ENCODE measurements at places on chromosomes 3 and 15. TPM values are rescaled to one million over a fixed set of nuclear protein-coding genes. Genes with fewer than 3 reads are reported as not detected.

CPEB1 gene
- total RNA-seq: 1.4 TPM

TMEM45A gene
- 3.4 TPM for total RNA-seq

LDHAL6B gene
- not detected for total RNA-seq

SLC6A1 gene
- total RNA-seq: 2.1 TPM

ARGFX gene
- total RNA-seq: not detected

SPINK8 gene
- total RNA-seq: not detected

NUSAP1 gene
- 6.7 TPM for total RNA-seq

CATSPER2 gene
- total RNA-seq: 6.5 TPM

HLTF gene
- 30.2 TPM for total RNA-seq

ITIH1 gene
- 0.22 TPM for total RNA-seq

SLC28A1 gene
- 12.8 TPM for total RNA-seq

CFAP91 gene
- total RNA-seq: 14.1 TPM

RNU5B-1 gene
- total RNA-seq: 54.0 TPM

C3orf52 gene
- 5.2 TPM for total RNA-seq

ADPRH gene
- total RNA-seq: 15.0 TPM

COL7A1 gene
- 13.1 TPM for total RNA-seq

- DNase-seq: no peak
These were observed 277.5 kb downstream of the TIGIT start for GRCh38 chr3:114571363-114571762.

- DNase-seq: no peak
These were observed 36.8 kb downstream of the CA12 start for GRCh38 chr15:63344731-63345390.

DNA sequence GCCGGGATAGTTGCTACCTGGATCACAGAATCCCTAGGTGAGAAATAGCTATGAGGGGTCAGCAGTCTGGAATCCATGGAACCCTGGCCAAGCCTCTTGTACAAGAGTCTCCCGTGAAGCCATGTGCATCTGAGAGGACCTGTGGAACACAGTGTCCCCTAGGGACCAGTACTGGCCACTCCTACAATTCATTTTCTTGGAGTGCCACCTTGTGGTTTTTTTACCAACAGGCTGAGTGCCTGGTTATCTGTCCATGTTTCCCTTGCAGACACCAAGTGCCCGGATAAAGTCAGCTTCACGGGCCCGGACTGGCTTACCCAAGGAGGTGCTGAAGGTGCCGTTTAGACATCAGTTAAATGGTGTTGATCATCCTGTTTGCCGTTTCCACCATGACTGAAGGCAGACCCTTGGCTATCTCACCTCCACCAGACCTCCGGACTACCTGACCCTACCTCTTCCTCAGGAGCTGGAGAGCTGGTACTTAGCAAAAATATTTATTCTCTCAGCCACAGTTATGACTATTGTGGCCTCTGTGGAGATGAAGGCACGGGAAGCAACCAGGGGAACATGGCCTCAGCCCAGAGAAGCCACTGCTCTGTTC, 93.9 kb downstream of the RBPMS2 start:
- peak; percentile 77 for DNase-seq

GRCh38 chr3:41503998-41504623, 304.8 kb downstream of the CTNNB1 start:
- DNase-seq: no peak

GRCh38 chr3:189903562-189904250, 217.0 kb downstream of the P3H2 start:
- DNase-seq: no peak

GRCh38 chr15:66586155-66586976, 20.6 kb upstream of the LCTL start:
- DNase-seq: peak; percentile 42

GRCh38 chr3:14248849-14249523, 70.4 kb downstream of the LSM3 start:
- DNase-seq: peak; percentile 93

- no peak for DNase-seq
These were observed 3.0 kb upstream of the CYP11A1 start for GRCh38 chr15:74370471-74370870.

DNA sequence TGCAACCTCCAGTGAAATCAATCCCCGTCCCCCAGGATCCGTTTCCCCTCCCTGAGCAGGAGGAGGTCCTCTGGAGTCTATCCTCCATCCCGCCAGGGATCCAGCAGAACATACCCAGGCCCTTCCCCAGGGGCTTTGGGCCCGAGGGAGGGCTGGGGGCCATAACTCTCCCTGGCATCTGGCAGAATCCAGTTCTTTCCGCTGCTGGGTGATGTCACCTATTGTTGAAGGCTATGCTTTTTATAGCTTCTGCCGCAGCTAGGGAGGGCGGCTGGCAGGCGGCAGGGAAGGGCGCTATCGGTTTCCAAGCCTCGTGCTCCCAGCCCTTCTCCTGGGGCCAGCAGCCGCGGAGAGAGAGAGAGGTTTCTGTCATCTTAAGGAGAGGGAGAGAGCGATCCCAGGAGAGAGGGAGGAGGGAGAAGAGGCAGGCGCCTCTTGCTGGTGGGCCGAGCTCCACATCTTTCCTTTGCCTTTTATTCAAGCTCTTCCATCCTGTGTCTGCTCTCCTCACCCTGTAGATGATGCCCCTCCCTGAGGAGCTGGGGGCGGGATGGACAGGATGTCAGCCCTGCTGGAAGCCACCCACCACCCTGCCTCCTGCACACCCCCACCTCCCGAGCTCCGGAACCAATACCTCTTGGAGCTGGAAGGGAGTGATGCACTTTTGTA, 120.1 kb downstream of the ANP32A start:
- DNase-seq: peak; percentile 94

- no peak for DNase-seq
These were observed 47.6 kb downstream of the RAP2B start for GRCh38 chr3:153209596-153209995.

GRCh38 chr15:81294516-81294880, 29.4 kb downstream of the STARD5 start:
- no peak for DNase-seq

DNA sequence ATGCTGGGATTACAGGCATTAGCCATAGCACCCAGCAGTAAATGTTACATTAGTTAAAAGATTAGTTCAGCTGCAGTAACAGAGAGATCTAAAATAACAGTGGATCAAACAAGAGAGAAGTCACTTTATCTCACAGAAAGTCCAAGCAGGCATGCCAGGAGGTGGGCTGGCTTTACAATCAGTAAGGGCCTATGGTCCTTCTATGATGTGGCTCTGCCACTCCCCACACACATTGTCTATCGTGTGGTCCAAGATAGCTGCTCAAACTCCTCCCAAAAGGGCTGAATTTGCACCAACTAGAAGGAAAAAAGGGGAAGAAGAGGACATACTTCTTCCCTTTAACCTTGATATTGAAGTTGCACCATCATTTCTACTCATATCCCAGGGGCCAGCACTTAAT, 4.6 kb upstream of the RUVBL1 start:
- no peak for DNase-seq

- DNase-seq: no peak
These were observed 3.4 kb upstream of the LMLN start for GRCh38 chr3:197956626-197956988.

- peak; percentile 66 for DNase-seq
These were observed 259.6 kb upstream of the ZNF717 start for GRCh38 chr3:76044601-76045600.

DNA sequence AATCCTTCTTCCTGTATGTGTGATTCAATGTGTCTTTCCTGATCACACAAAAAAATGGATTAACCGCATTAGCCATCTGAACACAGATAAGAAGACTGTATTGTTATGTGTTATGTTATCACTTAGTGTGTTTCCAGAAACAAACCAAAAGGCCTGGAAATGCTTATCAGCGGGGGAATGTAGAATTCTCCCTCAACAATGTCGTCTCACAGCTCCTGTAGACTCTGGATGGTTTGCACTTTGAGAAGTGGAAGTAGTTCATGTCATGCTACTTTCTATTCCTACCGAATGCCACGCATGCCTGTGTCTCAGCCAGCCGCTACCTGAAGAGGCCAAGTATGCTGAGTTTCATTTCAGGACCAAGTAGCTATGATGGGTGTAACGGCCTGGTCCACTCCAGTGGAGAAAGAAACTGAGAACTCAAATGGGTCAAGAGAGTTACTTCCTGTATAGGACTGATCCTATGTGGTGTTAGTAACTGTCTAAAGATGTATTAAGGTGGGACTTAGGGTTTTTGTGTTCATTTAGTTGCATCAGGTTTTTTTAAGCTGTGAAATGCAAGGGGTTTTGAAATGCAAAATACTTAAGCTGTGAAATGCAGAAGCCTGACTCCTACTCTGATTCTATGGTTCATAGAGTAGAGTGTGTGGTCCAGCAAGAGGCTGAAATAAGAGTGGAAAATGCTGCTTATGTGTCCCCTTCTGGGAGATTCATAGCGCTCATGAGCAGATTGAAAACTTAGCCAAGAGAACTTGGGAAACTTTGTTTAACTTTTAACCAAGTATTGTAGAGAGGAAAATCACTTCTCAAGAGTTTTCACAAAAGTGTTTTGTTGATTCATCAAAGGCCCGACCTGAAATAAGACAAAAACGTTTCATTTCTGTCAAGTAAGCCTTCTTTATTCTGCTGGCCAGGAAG, 118.5 kb upstream of the LMOD3 start:
- peak; percentile 59 for DNase-seq

GRCh38 chr3:78804251-78805037, 963.4 kb downstream of the ROBO1 start:
- DNase-seq: no peak

- no peak for DNase-seq
These were observed 113.1 kb downstream of the ABI3BP start for GRCh38 chr3:100880072-100880471.

DNA sequence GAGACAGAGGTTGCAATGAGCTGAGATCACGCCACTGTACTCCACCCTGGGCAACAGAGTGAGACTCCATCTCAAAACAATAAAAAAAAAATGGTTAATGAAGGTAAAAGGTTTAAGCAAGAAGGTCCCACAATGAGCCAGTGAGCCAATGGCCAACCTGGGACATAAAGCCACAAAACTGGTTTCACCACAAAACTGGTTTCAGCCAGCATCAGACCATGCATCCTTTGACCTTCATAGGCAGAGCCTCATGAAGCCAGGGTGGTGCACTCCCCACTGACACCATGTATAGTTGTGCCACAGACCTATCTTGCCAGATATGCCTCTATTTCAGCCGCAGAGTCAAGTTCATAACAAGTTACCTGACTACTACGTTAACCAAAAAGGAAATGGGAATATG, 41.9 kb downstream of the SCAP start:
- DNase-seq: no peak

DNA sequence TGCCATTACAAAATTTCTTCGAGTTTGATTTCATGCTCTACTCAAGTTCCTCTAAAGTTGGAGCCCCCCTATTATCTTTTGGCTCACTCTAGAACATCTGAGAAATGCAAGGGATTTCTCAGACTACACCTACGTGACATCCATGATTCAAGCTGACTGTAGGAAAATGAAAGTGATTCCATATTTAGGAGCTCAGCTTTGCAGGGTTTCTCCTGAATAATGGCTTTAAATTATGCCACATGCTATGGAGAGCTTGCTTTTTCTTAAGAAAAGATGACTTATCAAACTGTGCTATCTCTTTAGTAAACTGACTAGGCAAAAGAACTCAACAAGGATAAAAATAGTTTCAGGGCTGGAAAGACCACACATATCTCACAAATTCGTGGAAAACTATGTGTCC, 292.1 kb downstream of the LSAMP start:
- DNase-seq: no peak

DNA sequence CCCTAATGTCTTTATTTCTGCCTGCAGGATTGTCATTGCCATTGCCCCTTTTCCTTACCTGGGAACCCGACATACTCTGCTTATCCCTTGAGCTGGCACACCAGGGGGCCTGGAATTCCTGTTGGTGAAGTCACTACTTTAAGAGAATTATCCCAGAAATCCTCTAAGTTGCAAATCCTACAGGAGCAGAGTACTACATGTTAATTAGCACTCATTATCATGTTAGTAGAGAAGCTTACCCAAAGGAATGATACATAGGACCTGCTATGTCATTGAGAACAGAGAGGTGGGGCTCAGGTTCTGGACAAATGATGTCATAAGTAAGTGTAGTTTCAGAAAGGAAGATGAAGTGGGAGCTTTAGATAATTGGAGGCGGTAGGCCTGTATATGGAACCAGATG, 27.4 kb downstream of the SCG5 start:
- no peak for DNase-seq

DNA sequence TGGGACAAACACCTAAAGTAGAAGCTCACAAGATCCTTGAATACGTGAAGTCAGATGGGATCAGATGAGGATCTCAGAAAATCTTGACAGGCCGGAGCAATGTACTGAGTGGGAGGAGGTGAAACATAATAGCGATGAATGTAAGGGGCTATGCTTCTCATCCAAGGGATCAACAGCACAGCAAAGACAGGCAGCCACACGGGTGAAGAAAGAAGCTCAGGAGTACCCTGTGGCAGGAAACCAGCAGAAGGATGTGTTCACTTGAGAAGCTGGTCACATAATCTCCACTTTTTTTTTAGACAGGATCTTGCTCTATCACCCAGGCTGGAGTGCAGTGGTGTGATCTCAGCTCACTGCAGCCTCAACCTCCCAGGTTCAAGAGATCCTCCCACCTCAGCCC, 92.4 kb downstream of the MEGF11 start:
- peak; percentile 35 for DNase-seq

GRCh38 chr3:115823083-115823482, 199.8 kb downstream of the GAP43 start:
- no peak for DNase-seq

DNA sequence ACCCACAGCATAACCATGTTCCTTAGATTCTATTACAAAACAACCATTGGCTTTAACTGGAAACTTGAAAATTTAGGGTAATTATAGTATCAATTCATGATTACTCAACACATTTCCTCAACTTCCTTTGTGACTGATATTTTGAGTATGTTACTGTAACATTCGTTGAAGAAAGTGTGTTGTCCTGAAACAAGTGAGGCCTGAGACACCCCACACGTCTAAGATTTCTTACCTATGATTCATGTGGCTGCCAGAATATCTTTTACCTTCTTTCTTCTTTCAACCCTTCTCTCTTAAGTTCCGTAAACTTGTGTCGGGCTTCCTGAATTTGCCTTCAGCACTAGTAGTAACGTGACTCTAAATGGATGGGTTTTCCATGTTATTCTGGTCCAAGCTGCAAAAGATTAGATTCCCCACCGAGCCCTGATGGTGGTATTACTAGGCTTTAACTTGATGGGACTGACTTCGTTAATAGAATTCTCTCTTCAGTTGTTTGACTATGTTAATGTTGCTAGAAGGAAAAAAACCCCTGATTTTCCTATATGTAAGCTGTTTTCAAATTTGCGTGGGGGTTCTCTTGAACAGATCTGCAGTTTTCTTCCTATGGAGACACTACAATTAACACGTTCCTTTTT, 296.0 kb upstream of the ICE2 start:
- DNase-seq: no peak

GRCh38 chr15:51754267-51754666, 2.9 kb downstream of the TMOD2 start:
- DNase-seq: no peak

- DNase-seq: no peak
These were observed 390.3 kb downstream of the GABRB3 start for GRCh38 chr15:26382444-26383072.

GRCh38 chr15:79396850-79397249, 35.3 kb upstream of the MINAR1 start:
- no peak for DNase-seq

GRCh38 chr15:58393241-58393662, 38.5 kb upstream of the LIPC start:
- DNase-seq: peak; percentile 81

All from kidney (tissue), 22 donors.